Right lung (tissue), 10 donors: ENCODE measurements at places on chromosomes 16 and 17. TPM values are rescaled to one million over a fixed set of nuclear protein-coding genes. Genes with fewer than 3 reads are reported as not detected.

- no peak for DNase-seq
These were observed 7.9 kb upstream of the RPL23 start for GRCh38 chr17:38861399-38861843.

DNA sequence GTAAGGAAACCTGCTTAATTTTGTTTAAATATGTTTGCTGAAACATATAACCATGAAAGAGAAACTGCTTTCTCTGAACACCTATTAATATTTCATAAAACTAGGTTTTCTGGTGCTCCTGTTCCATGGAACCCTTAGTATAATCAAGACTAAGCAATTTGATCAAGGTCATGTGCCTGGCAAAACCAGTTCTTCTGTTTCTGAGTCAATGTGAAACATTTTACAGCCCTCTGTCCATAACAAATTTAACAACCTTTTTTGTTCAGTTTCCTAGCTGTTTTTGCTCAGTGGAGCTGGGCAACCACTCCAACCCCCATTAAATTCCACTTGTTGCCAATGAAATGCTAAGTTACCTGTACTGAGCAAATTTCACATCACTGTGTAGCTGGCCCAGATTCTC, 344.0 kb downstream of the CA10 start:
- no peak for DNase-seq

DNA sequence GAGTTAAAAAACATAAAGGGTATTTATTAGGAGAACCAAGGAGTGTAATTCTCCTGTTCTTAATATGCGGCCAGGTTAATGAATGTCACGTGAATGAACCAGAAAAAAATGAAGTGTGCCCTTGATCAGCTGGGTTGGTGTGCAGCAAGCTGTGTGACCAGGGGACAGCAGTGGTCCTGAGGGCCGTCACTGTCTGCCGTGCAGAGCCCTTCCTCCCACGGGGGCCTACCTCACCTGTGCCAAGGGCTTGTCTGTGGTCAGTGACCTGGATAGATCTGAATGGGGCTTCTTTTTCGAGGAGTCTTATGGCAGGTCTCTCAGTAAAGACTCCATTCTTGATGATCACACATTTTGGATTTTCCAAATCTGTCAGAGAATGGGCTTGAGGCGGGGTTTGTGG, 17.7 kb upstream of the STH start:
- no peak for DNase-seq

GRCh38 chr17:6420173-6420641, 14.7 kb downstream of the AIPL1 start:
- no peak for DNase-seq

DNA sequence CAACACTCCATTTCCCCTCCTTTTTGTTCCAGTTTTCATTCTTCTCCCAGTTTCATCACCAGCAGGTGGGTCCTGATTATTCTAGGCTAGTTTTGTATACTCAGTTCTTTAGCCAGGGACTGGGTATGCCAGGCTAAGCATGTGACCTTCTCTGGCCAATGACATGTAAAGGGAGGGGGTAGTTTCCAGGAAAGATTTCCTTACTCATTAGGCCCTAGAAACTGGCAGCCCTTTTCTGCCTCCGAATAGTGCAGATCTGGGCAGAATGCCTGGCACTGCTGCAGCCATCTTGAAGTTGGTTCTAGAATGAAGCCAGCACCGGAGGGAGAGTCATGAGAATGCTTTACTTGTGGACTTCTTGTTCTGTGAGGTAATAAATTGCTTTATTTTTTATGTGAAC, 126.9 kb upstream of the AXIN2 start:
- no peak for DNase-seq

- no peak for DNase-seq
These were observed 1.6 kb downstream of the PPY start for GRCh38 chr17:43940630-43941029.

GRCh38 chr17:69320908-69321238, 6.1 kb downstream of the ABCA5 start:
- DNase-seq = no peak

- DNase-seq = no peak
These were observed 6.0 kb downstream of the CEP295NL start for GRCh38 chr17:78896834-78897663.

DNA sequence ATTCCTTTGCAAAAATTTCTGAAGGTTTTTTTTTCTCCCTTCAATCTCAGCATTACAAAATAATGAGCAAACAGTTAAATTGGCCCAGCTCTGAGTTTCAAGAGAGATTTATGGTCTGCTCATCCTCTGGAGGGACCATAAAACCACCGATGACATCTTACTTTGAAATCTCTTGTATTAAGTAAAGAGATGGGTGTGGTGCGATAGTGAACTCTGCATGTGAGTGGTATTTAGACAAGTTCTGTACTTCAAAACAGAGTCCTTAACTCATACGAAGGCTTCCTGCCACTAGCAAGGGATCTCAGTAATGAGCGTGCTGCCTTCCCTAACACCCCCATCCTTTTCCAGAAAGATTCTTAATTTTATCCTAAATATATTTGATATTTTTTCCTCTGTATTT, 2.1 kb downstream of the FAM20A start:
- DNase-seq = no peak

- no peak for DNase-seq
These were observed 13.5 kb downstream of the PLLP start for GRCh38 chr16:57271063-57271345.

- DNase-seq = no peak
These were observed 249.4 kb downstream of the FTO start for GRCh38 chr16:53953336-53953735.

- DNase-seq = peak; percentile 42
These were observed 11.8 kb downstream of the ENDOV start for GRCh38 chr17:80426671-80427326.

DNA sequence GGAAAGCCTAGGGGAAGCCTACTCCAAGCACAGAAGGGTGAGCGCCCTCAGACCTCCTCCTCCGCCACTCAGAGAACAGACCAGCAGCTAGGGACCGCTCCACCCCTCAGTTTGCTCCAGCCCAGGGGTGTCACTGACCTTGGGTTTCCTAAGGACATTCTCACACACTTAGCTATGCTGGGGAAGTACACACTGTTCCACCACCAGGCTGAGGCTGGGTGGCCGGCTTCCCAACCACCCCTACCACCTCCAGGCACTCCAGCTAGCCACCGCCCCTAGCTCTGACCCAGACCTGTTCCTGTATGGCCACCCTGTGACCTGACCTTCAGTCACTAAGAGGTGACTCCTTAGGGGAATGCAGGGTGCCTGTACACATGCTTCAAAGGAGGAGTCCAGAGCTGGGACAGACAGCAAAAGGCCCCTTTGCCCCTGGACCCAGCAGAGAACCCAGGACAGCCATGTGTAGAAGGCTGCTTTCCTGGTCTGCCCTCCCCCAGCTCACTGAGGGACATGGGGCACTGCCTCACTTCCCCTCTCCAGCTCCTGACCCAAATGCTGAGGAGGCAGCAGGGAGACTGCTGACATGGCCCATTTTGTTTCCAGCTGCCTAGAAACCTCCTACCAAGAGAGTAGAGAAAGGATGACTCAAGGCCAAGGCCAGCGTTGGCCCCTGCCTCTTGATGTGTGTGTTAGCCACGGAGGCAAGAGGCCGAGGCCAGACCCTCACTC, 6.7 kb downstream of the HSPB9 start:
- DNase-seq = no peak

DNA sequence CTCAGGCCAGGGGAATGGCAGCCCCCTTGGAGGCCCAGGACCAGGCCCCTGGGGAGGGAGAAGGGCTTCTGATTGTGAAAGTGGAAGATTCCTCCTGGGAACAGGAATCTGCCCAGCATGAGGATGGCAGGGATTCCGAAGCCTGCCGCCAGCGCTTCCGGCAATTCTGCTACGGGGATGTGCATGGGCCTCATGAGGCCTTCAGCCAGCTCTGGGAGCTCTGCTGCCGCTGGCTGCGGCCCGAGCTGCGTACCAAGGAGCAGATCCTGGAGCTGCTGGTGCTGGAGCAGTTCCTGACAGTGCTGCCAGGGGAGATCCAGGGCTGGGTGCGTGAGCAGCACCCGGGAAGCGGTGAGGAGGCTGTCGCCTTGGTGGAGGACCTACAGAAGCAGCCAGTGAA, 2.4 kb downstream of the ZNF213 start:
- no peak for DNase-seq

GRCh38 chr16:17470908-17471718, at the start of gene XYLT1:
TSS of gene XYLT1 (minus strand) at chr16:17470960. CDS start at chr16:17470796, 164 bp downstream.
- peak; percentile 63 for DNase-seq

- DNase-seq = no peak
These were observed 8.7 kb upstream of the SLC25A39 start for GRCh38 chr17:44333371-44333770.

GRCh38 chr17:78014646-78015045, 56.1 kb downstream of the TNRC6C start:
- no peak for DNase-seq

GRCh38 chr17:21191698-21192097, 22.3 kb downstream of the TMEM11 start:
- DNase-seq = peak; percentile 6

DNA sequence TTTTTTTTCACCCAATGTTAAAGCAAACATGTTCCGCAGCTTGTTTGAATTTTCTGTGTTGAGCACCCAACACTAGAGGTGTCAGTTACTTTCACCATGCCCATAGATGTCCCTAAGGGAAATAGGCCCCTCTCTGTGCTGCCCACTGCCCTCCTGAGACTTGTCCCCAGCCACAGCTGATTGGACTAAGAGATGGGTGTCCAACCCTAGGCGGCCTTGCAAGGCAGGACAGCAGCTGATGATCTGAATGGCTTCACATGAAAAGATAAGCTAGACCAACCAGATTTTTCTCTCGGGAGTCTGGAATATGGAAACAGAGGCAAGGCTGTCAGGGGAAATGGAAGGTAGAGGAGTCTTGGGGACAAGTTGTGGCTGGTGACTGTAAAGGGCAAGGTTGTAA, 6.1 kb upstream of the CALB2 start:
- DNase-seq = no peak

GRCh38 chr16:75011634-75012307, 12.9 kb downstream of the ZNRF1 start:
- no peak for DNase-seq

GRCh38 chr17:51347851-51348584, 87.7 kb downstream of the UTP18 start:
- no peak for DNase-seq

DNA sequence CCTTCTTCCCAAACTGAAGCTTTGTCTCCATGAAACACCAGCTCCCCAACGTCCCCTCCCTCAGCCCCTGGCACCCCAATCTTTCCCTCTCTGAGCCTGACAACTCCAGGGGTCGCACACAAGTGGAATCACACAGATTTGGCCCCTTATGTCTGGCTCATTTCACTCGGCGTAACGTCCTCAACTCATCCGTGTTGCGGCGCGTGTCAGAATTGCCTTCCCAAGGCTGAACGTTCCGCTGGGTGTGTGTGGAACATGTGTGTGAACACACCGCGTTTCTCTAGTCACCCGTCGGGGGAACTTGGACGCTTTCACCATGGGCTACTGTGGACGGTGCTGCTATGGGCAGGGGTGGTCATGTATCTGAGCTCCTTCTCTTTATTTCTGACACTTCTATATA, 45.0 kb downstream of the TBC1D16 start:
- DNase-seq = no peak

GRCh38 chr17:55420776-55421178, 858 bp downstream of the MMD start:
- no peak for DNase-seq

DNA sequence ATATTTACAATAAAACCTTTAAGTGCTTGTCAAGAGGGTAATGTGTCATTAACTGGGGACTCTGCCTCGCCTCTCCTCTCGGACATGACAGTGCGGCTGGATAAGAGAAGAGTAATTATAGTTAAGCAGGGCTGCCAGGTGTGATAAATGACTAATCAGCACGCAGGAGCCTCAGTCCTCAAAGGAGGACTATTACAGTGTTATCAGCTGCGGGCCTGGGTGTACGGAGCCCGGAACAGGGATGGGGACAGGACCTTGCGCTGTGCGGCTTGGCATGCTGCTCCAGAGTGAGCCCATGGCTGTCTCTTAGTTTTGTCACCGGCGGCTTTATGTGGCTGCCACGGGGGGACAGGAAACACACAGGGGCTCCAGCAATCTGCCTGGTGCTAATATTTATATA, 607.2 kb downstream of the MAF start:
- DNase-seq = no peak

GRCh38 chr16:84985079-84986065, 26.0 kb downstream of the ZDHHC7 start:
- no peak for DNase-seq

- no peak for DNase-seq
These were observed 26.4 kb downstream of the NPTX1 start for GRCh38 chr17:80449930-80450576.

DNA sequence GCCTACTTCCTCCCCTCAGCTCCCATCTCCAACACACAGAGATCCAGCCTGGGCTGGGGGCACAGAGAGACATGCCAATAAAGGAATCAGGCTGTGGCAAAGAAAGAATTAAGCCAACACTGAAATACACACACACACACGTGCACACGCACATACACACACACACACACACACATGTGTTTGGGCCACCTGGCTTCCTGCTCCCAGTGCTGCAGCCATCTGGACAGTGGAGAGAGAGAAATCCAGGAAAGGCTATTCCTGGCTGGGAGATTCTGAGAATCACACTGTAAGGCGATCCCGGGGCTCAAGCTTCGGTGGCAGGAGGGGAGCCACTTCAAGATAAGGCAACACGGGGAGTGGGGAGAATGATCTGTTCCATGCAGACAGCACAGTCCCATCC, 72.4 kb downstream of the NOG start:
- no peak for DNase-seq

DNA sequence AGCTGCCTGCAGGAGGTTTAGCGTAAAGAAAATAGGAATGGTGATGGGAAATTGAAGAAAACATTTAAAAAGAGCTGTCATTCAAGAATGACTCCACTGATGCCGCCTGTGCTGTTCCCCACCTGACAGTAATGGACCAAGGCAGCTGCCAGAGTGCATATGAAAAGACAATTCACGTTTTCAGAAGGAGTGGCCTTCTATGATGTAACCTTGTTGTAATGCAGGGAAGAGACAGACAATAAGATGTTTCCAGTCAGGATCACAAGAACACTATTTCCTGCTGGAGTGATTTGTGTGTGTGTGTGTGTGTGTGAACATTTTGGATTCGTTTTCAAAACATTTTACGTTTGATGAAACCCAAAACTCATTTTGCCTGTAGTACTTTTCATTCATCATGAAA, 203.7 kb downstream of the LGALS9B start:
- DNase-seq = no peak

GRCh38 chr16:25051406-25052150, 36.4 kb upstream of the ARHGAP17 start:
- DNase-seq = no peak

GRCh38 chr17:73691321-73691766, 47.1 kb upstream of the SDK2 start:
- no peak for DNase-seq

- no peak for DNase-seq
These were observed 8.8 kb downstream of the SPNS3 start for GRCh38 chr17:4442582-4442981.

GRCh38 chr17:44828919-44829522, 1.1 kb downstream of the GJC1 start:
- peak; percentile 37 for DNase-seq

GRCh38 chr17:9072696-9073339, 51.5 kb downstream of the NTN1 start:
- DNase-seq = peak; percentile 33

GRCh38 chr17:43966276-43966675, 12.5 kb upstream of the PYY start:
- DNase-seq = no peak

- DNase-seq = peak; percentile 54
These were observed at the start of gene BRD7 for GRCh38 chr16:50368410-50369132. TSS of gene BRD7 (minus strand) at chr16:50368988. CDS start at chr16:50368774, 214 bp downstream.

The PIRT gene
- 0.15 TPM for polyA plus RNA-seq

The PPP1R1B gene
- polyA plus RNA-seq = 50.3 TPM

The SLFN14 gene
- polyA plus RNA-seq = 0.54 TPM

The TP53TG3 gene
- polyA plus RNA-seq = not detected

The UQCRC2 gene
- 222 TPM for polyA plus RNA-seq

The MPO gene
- polyA plus RNA-seq = 8.2 TPM

The RAMP2 gene
- polyA plus RNA-seq = 177 TPM
